ENCODE measurements at places on chromosomes 2 and 18. TPM values are rescaled to one million over a fixed set of nuclear protein-coding genes. Genes with fewer than 3 reads are reported as not detected.

GRCh38 chr2:40454321-40454720 lies 2.4 kb upstream of the SLC8A1 start:
- no peak for DNase-seq

DNA sequence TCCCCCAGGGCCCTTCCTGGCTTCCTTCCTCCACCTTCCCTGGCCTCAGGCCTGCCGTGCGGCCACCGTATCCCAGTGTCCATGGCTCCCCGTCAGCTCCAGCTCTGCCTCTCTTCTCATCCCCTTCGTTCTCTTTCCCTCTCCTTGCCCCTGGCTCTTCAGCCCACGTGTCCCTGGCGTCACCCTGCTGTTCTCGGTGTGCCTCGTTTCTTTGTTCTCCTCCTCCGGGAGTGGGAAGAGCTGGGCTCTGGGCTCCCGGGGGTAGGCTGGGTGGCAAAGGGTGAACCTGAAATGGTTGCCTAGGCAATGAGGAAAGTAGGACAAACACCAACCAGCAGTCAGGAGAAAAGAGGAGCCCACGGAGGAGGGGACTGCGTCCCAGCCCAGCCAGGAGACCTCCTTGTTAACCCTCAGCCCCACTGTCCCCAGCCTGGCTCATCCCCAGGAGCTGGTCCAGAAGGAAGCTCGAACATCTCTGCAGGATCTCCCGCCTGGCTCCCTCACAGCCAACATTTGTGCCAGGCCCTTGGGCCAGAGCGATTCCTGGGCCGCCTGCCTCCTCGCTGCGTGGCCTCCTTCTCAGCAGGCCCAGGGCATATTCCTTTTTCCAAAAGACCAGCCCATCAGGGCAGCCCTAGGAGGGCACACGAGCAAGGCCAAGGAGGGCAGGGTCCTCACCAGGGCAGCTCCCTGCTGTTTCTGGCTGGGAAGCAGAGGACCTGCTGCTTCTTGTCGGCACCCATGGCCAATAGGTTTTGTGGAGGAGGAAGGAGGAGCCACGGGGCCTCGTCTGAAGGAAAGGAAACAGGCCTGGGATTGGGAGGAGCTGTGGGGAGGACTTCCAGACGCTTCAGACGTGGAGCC lies 30.9 kb upstream of the DNMT3A start:
- no peak for DNase-seq

DNA sequence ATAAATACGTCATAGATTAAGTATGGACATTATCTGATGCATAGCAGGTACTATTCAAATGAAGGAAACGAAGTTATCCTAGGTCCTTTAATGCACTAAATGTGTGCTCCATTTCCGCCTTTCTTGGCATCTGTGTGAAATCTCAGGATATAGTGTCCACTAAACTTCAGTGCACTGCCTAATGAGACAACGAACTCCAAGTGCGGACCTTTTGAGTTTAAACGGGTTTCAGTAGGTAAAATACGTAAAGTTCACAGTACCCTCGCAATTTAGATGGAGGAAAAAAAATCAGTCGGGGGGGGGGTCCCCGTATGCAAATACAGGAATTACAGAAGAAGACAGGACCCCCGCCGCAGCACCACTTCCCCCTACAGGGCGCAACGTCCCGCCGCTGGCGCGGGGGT lies 729 bp upstream of the REL start:
- DNase-seq = no peak

GRCh38 chr2:164764996-164765395 lies 76.6 kb downstream of the COBLL1 start:
- no peak for DNase-seq

DNA sequence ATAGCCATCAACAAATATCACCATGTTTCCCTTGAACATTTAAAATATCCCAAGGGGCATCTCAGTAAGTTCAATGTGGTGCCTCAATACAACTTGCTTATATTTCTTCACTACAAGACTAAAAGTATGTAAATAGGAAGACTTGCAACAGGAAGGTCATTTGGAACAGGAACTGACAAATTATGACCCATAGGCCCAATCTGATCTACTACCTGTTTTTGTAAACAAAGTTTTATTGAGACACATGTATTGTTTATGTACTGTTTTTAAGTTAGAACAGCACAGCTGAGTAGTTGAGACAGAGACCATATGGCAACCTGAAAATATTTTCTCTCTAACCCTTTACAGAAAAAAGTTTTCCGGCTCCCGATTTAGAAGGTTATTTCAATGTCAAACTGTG lies 154.8 kb upstream of the TFPI start:
- no peak for DNase-seq

GRCh38 chr2:78416625-78417300 lies 608.7 kb upstream of the REG3G start:
- DNase-seq = no peak

- no peak for DNase-seq
These were observed 31.6 kb upstream of the NCK2 start for GRCh38 chr2:105712981-105713596.

- no peak for DNase-seq
These were observed 108.5 kb downstream of the WDSUB1 start for GRCh38 chr2:159177957-159178356.

GRCh38 chr2:69579536-69579935 lies 64.0 kb downstream of the AAK1 start:
- no peak for DNase-seq

GRCh38 chr2:64751286-64752260 lies 97.9 kb upstream of the SERTAD2 start:
- no peak for DNase-seq

- DNase-seq = no peak
These were observed 19.5 kb upstream of the FAM136A start for GRCh38 chr2:70321370-70321769.

DNA sequence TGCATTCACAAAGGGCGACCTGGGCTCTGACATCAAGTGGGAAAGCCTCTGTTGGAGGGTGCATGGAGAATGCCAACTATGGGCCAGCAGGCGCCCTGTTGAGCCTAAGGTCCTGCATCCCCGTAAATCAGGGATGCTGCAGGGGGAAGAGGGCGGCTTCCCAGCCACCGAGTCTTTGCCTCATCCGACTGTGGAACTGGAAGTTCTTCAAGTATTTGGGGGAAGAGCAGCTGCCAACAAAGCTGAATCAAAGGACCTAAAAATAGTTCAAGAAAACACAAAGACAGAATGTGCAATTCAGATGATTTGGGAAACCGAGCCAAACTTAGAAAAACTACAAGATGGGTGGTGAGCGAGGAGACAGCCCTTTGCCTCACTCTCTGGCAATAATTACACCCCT lies 281.1 kb upstream of the MGAT5 start:
- DNase-seq = no peak

DNA sequence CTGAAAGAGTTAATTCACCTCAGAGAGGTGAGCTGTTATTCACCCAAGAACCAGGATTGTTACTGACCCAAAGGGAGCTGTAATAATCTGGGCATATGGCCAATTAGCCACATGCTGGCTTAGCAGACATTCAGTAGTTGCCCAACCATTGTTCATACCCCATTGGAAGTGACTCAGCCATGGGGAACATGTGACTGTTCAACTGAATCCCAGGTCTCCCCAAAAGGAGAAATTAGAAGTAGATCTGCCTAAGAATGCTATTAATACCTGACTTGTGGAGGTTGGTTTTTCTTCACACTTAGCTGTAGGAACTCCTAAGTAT lies 272.6 kb upstream of the UBE2E3 start:
- no peak for DNase-seq

DNA sequence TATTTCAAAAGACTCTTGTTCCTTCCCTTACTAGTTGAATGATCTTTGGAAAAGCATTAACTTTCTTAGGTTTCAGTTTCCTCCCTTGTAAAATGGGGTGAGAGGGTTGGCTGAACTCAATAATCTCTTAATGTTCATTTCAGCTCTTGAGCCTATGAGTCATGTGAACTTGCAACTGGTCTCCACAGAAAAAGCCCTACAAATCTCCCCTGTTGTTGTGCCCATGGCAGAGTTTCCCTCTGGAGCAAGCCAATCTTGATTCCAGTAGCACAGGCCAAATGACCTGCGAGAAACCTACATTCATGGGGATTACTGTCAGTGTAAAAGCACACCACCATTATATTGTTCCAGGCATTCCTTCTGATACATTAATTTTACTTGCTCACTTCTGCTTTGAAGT lies 388.9 kb downstream of the ALK start:
- DNase-seq = peak; percentile 37

GRCh38 chr2:74777161-74777900 lies 56.6 kb upstream of the HK2 start:
- no peak for DNase-seq

DNA sequence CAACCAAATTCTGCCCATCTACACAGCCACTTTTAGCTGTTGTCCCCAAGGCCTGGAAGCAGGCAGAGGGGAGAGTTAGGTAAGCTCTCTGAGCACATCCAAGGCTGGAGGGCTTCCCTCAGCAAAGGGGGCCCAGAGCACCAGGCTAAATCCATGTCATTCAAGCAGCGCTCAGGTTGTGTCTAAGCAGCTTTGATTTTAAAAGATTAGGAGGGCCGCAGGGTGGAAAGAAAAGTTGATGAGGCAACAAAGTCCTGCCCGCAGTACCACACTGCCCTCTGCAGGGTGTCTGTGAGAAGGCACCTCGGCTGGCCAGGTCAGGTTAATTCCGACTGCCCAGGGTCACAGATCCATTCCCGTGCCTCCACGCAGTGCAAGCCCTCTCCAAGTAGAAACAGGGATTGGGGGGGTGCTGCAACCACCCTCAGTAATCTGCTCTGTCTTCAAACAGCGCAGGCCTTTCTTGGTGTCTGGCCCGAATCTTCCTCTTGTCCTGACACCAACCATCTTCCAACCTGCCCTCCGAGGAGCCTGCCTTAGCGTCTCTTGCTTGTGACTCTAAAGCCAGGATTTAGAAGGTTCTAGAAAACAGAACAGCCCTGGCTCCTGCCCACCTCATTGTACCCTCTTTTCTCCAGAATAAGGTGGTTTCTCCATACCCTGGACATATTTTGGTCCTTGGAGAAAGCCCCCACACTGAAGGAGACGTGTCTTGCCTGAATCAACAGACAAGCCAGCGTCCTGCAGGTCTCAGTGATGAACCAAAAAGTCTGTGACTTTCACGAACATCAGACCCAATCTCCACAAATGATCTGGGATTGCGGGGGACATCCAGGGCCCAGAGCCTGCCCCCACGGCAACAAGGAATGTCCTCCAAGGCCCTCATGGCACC lies 289.2 kb downstream of the TNS1 start:
- DNase-seq = no peak

GRCh38 chr2:156399950-156400705 lies 36.1 kb upstream of the GPD2 start:
- peak; percentile 93 for DNase-seq

GRCh38 chr2:239830121-239831000 lies 194.8 kb downstream of the NDUFA10 start:
- peak; percentile 75 for DNase-seq

DNA sequence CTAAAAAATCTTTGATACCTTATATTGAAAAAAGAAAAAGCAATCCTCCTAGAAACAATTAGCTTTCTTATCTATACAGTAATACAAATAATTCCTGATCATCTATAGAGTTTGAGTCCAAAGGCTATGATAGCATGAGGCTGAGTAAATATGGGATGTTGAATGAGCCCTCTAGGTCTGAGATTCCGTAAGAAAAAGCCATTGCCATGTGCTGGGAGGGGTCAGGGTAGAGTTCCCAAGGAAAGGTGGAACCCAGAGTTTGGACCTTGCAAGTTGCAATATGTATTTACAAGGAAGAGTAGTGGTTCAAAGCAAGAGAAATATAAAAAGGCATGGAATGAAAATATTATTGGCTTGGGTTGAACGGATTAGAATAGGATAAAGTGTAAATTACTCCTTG lies 178.1 kb downstream of the DCC start:
- DNase-seq = no peak

DNA sequence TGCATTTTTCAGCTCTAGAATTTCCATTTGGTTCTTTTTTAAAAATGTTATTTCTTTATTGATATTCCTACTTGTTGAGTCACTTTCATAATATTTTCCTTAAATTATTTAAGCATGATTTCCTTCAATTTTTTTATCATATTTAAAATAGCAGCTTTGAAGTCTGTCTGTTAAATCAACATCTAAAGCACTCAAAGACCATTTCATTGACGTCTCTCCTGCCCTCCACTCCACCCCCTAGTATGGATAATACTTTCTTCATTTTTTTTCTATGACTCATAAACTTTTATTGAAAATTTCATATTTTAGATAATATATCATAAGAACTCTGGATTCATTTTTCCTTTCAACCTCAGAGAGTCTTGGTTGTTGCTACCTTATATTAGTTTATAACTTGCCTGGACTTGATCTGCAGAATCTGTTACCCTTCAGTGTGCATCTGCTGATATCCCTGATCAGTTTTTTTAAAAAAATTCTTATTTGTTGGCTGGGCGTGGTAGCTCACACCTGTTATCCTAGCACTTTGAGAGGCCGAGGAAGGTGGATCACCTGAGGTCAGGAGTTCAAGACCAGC lies 59.0 kb upstream of the ZNF396 start:
- no peak for DNase-seq

GRCh38 chr2:236501531-236501930 lies 68.1 kb upstream of the ACKR3 start:
- no peak for DNase-seq

- no peak for DNase-seq
These were observed 42.8 kb downstream of the SCRN3 start for GRCh38 chr2:174438146-174438886.

DNA sequence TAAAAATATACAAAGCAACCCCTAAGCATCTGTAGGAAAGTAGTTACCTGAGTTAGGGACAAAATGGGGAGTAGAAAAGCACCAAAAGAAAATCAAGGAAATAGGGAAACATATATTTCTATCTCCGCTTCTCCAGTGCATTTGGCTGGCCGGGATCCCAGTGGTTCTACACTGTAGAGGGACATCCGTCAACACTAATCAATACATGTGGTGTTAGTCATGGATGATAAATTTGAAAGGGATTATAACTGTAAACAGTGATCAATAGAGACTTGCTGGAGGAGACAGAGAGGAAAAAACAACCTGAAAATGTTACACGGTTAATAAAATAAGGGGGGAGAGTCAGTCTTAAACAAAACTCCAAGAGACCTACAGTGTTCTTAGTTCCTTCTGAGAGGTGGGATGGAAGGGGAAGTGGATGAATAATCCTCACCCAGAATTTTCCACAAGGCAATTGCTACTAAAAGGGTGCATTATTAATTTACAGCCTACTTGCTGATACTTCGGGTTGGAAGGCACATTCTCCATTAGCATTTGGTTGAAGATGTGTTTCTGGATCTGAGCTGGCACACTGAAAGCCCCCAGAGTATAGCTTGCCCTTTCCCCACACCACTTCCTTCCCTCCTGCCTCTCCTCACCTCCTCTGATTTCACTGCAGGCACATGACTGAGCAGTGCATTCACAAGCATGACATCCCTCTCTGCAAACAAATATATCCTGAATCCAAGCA lies 530.0 kb downstream of the BCL11A start:
- no peak for DNase-seq

DNA sequence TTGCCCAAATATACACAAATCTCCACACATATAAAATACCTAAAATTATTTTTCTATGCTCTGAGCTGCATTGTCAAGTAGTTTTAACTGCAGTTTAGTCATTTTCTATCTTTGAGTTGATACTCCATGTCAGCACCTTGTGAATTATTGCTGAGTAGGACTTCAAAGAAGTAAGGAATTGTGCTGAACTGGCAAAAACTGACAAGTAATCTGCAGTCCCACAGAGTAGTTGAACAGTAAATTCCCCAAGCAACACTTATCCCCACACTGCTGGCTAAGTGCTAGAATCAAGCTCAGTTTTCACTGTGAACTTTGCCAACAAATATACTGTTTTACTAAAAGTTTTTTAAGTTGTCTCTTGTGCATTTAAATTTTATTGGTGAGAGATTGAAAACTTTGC lies 141.8 kb upstream of the ST6GAL2 start:
- DNase-seq = no peak

TMEM247 gene
- total RNA-seq = not detected

UPP2 gene
- total RNA-seq = not detected

CD226 gene
- total RNA-seq = 6.4 TPM

SOX11 gene
- not detected for total RNA-seq

C2orf78 gene
- total RNA-seq = not detected

NCKAP5 gene
- 8.8 TPM for total RNA-seq

CDC42EP3 gene
- 44.4 TPM for total RNA-seq
